SK-MEL-5 (cell line): ENCODE measurements at places on chromosomes 3 and 15. TPM values are rescaled to one million over a fixed set of nuclear protein-coding genes. Genes with fewer than 3 reads are reported as not detected.
A peak's percentile ranks its signal among the peaks of the same experiment; 100 is the strongest.

CCDC80 gene
- total RNA-seq: 0.53 and 1.1 TPM in 2 replicates

TM4SF4 gene
- total RNA-seq: not detected in 2 replicates

GPR171 gene
- total RNA-seq: not detected in 2 replicates

PLSCR2 gene
- not detected in 2 replicates for total RNA-seq

LHFPL4 gene
- 0.61 and 1.3 TPM in 2 replicates for total RNA-seq

SLC2A2 gene
- total RNA-seq: not detected in 2 replicates

GRCh38 chr3:88324788-88325187 lies 175.0 kb downstream of the C3orf38 start:
- no peak for DNase-seq

DNA sequence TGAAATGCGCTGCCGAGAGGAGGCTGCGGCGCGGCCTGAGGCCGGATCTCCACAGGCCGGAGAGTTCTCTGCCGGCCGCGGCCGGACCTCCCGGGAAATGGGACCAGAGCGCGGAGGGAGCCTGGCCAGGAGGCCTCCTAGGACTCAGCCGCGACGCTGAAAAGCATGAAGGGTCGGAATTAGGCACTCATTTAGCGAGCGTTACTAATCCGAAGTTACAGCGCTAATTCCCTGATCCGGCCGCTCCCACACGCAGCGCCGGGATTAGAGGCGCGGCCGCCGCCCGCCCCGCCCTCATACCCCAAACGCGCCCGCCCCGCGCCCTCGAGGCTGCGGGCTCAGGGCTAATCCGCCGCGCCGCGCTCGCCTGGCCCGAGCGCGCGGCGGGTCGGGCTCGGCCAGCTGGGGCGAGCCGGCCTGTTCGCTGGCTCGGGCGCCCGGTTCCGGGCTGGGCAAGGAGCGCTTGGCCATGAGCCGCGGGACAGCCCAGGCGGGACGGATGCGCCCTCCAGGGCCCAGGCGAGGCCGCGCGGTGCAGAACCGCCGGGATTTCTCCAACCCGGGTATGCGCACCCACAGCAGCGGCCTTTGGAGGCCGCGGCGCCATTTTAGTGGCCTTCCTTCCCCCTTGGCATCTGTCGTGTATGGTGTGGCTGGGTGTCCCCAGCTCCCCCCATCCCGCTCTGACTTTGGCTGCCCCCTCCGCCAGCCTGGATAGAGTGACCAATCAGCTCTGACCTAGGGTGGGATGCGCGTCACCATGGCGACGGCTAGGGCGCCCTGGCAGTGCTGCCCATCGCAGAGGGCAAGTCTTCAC lies 36.8 kb upstream of the POLG start:
- DNase-seq: no peak

GRCh38 chr3:85950435-85950834 lies 991.6 kb downstream of the CADM2 start:
- DNase-seq: no peak

GRCh38 chr15:51907136-51907862 lies 64.3 kb downstream of the LEO1 start:
- DNase-seq: no peak

- DNase-seq: peak; percentile 43
Observed at GRCh38 chr15:42800731-42801474, 64.0 kb upstream of the CDAN1 start.

- DNase-seq: no peak
Observed at GRCh38 chr15:35667908-35668307, 121.9 kb upstream of the DPH6 start.

DNA sequence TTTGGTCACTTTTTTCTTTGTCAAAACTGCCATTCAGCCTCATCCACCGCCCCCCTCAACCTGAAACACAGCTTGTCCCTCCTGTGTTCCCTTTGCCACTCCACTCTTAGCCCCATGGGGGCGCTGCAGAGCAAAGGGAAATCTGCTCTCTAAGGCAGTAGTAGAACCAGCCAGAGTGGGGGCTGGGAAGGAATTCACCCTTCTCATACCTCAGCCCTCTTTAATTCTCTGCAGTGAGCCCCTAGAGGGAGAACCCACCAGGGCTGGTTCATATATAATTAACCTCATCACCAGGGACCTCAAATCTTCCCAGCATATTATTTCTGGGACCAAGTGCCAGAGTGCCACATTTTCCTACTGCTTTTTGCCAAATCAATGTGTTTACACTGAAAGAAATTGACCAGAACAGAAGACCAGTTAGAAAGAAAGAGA lies 2.8 kb upstream of the BCL6 start:
- peak; percentile 92 for DNase-seq

DNA sequence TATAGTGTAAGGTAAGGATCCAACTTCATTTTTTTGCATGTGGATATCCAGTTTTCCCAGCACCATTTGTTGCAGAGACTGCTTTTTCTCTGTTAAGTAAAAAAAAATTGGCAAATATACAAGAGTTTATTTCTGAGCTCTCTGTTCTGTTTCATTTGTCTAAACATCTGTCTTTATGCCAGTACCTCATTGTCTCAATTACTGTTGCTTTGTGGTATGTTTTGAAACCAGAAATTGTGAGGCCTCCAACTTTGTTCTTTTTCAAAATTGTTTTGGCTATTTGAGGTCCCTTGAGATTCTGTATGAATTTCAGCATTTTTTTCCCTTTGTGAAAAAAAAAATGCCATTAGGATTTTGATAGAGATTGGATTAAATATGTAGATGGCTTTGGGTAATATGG lies 150.5 kb downstream of the MINAR1 start:
- DNase-seq: no peak
